ENCODE measurements at places on chromosomes 2 and 18. TPM values are rescaled to one million over a fixed set of nuclear protein-coding genes. Genes with fewer than 3 reads are reported as not detected.

Gene POTEI
- not detected for polyA plus RNA-seq

Gene UCN
- polyA plus RNA-seq, result 11.3 TPM

GRCh38 chr2:158179660-158180059, 78.0 kb downstream of the UPP2 start:
- no peak overlapping the region for H3K4me3 ChIP-seq
- H3K36me3 ChIP-seq, result no peaks in the 10 kb centered on the region
- H3K27ac ChIP-seq, result no peak overlapping the region
- no peaks in the 10 kb centered on the region for H3K4me1 ChIP-seq
- no peak for DNase-seq

DNA sequence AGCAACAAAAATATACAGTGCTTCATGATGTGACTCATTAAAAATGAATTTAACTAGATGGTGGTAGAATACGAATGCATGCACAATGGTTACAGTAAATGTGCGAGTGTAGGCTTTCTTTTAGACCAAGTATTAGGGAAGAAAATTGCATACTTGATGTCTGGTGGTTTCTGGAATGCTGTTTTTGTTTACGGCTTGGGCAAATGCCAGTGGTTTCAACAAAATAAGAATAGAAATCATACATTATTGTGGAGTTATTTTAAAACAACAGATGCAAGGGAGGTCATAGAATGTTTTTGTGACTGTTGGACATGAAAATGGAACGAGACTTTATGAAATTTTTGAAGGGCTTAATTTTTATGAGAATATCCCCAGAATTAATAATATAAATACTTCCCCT, 580.9 kb downstream of the PLCL1 start:
- H3K4me1 ChIP-seq, result no peaks in the 10 kb centered on the region
- no peaks in the 10 kb centered on the region for H3K36me3 ChIP-seq
- no peak overlapping the region for H3K4me3 ChIP-seq
- H3K27me3 ChIP-seq, result no peaks in the 10 kb centered on the region

DNA sequence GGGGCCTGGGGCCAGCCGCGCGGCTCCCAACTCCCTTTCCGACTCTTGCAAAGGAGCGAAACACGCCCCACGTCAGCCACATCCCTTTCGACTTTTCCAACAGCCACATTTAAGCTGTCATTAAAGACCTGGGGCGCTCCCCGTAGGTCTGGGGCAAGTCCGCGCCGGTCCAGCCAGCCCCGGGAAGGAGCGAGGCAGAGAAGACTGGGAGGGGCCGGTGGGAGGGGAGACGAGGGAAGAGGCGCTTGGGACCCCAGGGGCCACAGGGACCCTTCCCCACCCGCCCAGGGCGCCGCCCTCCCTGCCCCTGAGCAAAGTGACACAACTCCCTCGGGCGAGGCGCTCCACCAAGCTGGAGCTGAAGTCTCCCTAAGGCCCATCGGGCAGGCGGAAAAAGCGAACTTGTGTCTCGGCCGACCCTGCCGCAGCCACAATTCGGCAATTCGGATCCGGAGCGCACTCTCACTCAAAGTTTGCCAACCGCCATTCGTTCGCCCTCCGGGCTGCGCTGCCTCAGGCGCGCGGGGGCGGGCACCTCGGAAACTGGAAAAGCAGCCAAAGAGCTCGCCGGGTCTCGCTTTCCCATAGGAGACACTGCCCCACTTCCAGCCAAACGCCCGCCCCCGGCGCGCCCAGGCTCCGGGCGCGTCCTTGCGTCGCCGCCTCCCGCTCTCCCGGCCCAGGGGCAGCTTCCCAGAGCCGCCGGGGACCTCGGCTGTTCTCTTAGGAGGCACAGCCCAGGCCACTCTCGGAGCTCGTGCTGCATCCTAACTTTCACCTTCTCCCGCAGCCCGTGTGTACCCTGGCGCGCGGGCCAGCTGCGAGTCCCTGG, 1.1 kb upstream of the KCTD1 start:
- no peaks in the 10 kb centered on the region for H3K27me3 ChIP-seq
- peak overlapping the region; percentile 91 for H3K27ac ChIP-seq
- H3K4me3 ChIP-seq, result peak overlapping the region; percentile 30
- H3K36me3 ChIP-seq, result no peaks in the 10 kb centered on the region
- peaks cover 10% of the 10 kb centered on the region for H3K4me1 ChIP-seq

Measured in adrenal gland (tissue), 19 donors.